Fibroblast of the aortic adventitia (primary cell): ENCODE measurements at places on chromosomes 16 and 17. TPM values are rescaled to one million over a fixed set of nuclear protein-coding genes. Genes with fewer than 3 reads are reported as not detected.
A peak's percentile ranks its signal among the peaks of the same experiment; 100 is the strongest.

Gene SLC35G6
- total RNA-seq: not detected in 2 replicates

Gene UBTF
- 64.2 and 195 TPM in 2 replicates for total RNA-seq

Gene C17orf78
- total RNA-seq: not detected in 2 replicates

Gene TPSG1
- not detected in 2 replicates for total RNA-seq

- peak; percentile 95 for DNase-seq
Observed at GRCh38 chr16:53052519-53053501, at the start of gene CHD9NB. Gene CHD9NB, minus strand, starts transcription at chr16:53052897. Its CDS starts 8,739 bp downstream, at chr16:53044158.

DNA sequence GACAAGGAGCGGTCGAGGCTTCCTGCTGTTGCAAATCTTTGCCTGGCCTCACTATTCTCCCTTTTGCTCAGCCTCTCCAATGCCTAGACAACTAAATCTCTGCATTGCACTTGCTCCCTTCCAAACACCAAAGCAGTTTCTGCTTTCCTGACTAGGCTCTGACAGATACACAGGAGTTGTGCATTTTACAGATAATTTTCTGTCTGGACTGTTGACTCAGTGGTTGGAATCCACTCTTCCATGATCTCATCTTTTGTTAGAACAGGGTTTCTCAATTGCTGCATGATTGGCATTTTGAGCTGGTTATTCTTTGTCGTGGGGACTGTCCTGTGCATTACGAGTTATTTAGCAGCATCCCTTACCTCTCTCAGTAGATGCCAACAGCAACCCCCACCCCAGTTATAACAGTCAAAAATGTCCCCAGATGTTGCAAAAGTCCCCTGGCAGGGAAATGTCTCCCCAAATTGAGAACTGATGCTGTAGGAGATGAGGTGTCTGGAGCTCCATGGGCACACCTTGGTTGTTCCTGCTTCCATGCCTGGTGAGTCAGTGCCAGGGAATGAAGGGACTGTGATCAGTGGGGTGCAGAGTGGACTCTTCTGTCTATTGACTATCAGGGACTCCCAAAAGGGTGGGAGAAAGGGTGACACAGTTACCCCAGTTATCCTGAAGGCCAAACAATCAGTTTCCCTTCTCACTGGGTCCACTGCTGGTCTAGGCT is 557.4 kb upstream of the PSMD7 start:
- no peak for DNase-seq

DNA sequence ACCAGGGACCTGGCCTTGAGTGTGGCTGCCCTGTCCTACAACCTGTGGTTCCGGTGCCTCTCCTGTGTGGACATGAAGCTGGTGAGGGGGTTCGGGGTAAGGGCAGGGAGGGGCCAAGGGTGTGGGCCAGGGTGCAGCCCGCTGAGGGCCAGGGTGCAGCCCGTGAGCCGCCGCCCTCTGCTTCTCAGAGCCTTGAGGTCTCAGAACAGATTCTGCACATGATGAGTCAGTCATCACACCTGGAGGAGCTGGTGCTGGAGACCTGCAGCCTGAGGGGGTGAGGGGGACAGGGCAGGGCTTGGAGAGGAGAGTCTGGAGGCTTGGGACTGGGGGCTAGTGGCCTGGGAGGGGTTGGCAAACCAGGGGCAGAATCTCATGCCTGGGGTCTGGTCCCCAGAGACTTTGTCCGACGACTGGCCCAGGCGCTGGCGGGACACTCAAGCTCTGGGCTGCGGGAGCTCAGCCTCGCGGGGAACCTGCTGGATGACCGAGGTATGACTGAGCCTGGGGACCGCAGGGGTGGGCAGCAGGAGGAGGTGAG is 2.2 kb downstream of the CARMIL2 start:
- DNase-seq: no peak

GRCh38 chr16:12290868-12291267 is 314.3 kb downstream of the SNX29 start:
- DNase-seq: no peak

GRCh38 chr17:49766918-49767530 is 3.1 kb upstream of the FAM117A start:
- no peak for DNase-seq

DNA sequence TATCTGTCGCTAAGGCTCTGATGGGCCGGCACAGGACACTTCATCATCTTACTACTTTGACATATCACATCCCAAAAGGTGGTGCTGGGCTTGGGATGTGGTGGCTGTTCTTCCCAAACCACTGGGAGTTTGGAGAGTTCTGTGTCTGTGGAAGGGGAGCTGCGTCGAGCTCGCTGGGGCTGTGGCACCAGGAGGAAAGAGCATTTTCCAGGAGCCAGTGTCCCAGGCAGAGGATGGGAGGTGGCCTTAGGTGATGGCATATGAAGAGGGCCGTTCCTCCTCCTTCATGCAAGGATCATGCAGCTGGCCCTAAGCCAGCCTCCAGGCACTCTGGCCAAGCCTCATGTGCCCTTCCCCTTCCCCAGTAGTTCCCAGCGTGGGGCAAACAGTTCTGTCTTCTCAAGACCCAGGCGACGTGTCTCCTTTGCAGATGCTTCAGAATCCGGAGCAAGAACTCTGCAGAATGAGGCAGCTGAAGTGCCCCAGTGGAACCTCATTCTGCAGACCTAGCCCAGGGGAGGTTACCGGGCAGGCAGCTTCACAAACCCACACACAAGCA is 89.4 kb upstream of the TNRC6C start:
- no peak for DNase-seq

- DNase-seq: no peak
Observed at GRCh38 chr17:43808076-43808475, 24.9 kb downstream of the MPP3 start.
